Breast epithelium (tissue), 4 donors: ENCODE measurements at places on chromosomes 7 and 10. TPM values are rescaled to one million over a fixed set of nuclear protein-coding genes. Genes with fewer than 3 reads are reported as not detected.
A peak's percentile ranks its signal among the peaks of the same experiment; 100 is the strongest.

- no peak for DNase-seq
Observed at GRCh38 chr10:1123198-1123597, 67.0 kb downstream of the WDR37 start.

- peak; percentile 30 for DNase-seq
Observed at GRCh38 chr10:11823122-11823988, at the start of gene PROSER2. TSS of gene PROSER2 (plus strand) at chr10:11823356. CDS start at chr10:11852078, 28,722 bp downstream.

DNA sequence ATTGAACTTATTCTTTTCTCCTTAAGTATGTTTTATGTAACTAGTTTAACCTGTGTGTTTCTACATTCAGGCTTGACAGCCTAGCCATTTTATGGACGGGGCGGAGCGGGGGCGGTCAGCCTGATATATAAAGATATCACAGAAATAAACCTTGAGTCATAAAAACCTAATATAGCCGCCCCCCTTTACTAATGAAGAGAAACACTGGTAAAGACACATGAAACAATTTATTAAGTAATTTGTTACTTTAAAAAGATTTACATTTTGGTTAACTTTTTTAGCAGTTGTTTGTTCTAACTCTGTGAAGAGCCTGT, 84.0 kb downstream of the MAPK8 start:
- DNase-seq = no peak

Gene AGAP3
- total RNA-seq = 58.1 TPM

Gene ZNF485
- total RNA-seq = 4.0 TPM

- DNase-seq = no peak
Observed at GRCh38 chr10:122561212-122561611, 658 bp downstream of the DMBT1 start.

GRCh38 chr7:78099715-78100394, 301.3 kb downstream of the PHTF2 start:
- DNase-seq = no peak
